ENCODE measurements at places on chromosomes 2 and 18. TPM values are rescaled to one million over a fixed set of nuclear protein-coding genes. Genes with fewer than 3 reads are reported as not detected.
A peak's percentile ranks its signal among the peaks of the same experiment; 100 is the strongest.

DNA sequence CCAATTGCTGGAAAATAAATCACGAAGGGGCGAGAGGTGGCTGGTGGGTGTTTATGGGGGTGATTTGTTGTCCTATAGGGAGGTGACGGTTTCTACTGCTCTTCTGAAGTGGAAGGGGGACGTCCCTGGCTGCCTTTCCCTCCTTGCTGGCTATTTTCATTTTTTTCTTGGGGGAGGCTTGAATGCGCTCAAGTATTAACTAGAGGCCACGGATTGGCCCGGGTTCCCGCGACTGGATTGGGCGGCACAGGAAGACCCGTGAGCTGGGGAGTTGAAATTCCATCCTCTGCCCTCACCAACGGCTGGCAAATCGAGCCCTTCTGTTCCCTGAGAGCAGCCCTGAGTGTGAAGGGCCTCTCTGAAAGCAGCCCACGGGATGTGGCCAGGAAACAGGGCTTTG lies 176.5 kb upstream of the SPRED2 start:
- H3K4me1 ChIP-seq: peaks cover 8% of the 10 kb centered on the region
- H3K36me3 ChIP-seq: no peaks in the 10 kb centered on the region
- H3K4me3 ChIP-seq: no peak overlapping the region
- no peaks in the 10 kb centered on the region for H3K27me3 ChIP-seq

- no peak overlapping the region for H3K4me3 ChIP-seq
- no peak for DNase-seq
- no peaks in the 10 kb centered on the region for H3K36me3 ChIP-seq
- no peaks in the 10 kb centered on the region for H3K27me3 ChIP-seq
- H3K27ac ChIP-seq: no peak overlapping the region
Measured at GRCh38 chr2:5777131-5777535, 84.9 kb downstream of the SOX11 start.

The TP53I3 gene
- total RNA-seq: 81.5 TPM

DNA sequence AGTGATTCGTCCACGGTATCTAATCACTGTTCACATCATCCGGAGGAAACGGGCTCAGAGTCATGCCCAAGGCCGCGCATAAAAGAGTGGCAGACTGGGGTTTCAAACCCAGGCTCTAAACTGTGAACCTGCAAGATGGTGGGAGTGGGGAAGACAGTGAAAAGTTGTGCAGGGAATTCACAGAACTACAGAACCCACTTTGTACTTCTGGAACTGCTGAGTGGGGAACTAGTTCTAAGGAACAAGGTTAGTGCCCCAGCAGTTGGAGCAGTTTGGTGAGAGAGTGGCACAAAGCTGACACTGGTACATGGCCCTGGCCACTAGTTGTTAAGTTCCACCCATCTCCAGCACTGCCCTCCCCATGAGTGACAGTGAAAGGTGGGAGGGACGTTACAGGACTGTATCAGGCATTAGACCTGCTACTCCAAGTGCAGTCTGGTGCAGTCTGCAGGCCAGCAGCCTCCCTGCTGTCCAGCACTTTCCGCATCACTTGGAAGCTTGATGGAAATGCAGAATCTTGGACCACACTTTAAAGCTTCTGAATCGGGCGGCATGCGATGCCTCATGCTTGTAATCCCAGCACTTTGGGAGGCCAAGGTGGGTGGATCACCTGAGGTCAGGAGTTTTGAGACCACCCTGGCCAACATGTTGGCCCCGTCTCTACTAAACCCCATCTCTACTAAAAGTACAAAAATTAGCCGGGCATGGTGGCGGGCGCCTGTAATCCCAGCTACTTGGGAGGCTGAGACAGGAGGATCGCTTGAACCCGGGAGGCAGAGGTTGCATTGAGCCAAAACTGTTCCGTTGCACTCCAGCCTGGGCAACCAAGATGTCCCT lies 47.3 kb downstream of the C2orf42 start:
- peak overlapping the region; percentile 85 for H3K27ac ChIP-seq
- peaks cover 15% of the 10 kb centered on the region for H3K27me3 ChIP-seq
- peak overlapping the region; percentile 21 for H3K4me3 ChIP-seq
- peaks cover 23% of the 10 kb centered on the region for H3K4me1 ChIP-seq
- DNase-seq: no peak

- H3K4me1 ChIP-seq: peaks cover 9% of the 10 kb centered on the region
- no peak overlapping the region for H3K27ac ChIP-seq
- H3K27me3 ChIP-seq: peaks cover 12% of the 10 kb centered on the region
- H3K36me3 ChIP-seq: no peaks in the 10 kb centered on the region
- H3K4me3 ChIP-seq: no peak overlapping the region
- DNase-seq: no peak
Measured at GRCh38 chr2:181459621-181460021, 2.4 kb downstream of the ITGA4 start.

The TRIM43 gene
- not detected for total RNA-seq

GRCh38 chr2:232652505-232652851 lies 19.1 kb downstream of the EFHD1 start:
- DNase-seq: no peak
- H3K27ac ChIP-seq: no peak overlapping the region

DNA sequence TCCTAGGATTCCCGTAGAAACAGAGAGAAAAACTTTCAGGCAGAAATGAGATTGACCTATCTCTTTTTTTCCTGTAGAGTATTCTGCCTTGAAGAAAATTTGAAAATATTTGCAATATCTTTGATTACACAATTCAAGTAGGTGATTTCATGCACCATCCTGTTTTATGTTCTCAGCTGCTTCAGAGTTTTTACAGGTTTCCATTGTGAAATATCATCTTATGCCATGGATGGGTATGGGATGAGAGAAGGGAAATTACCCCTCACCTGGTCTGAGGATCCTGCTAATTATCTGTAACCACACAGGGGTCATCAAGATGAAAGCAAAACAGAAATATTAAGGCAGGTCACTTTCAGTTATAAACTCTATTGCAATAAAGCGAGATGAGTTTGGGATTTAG lies 264.8 kb downstream of the TXNL1 start:
- H3K36me3 ChIP-seq: no peaks in the 10 kb centered on the region
- H3K27me3 ChIP-seq: no peaks in the 10 kb centered on the region
- H3K4me1 ChIP-seq: no peaks in the 10 kb centered on the region
- no peak overlapping the region for H3K4me3 ChIP-seq

DNA sequence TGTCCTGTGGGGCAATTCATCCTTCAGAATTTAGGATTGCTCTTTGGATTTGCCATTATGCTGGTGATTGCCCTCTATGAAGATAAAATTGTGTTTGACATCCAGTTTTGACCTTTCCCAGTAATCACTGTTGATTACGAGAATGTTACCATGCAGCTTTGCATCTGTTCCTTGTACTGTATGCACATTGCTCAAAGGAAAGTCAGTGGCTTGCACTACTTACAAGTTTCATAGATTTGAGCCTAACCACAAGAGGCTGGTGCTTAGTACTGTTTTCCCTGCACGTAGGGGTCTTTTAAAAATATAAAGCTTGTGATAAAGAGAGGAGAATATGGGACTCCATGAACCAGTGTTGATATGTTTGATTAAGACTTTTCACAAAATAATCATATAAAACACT lies 77.9 kb downstream of the SLC39A10 start:
- H3K4me1 ChIP-seq: no peaks in the 10 kb centered on the region
- no peak overlapping the region for H3K27ac ChIP-seq
- H3K4me3 ChIP-seq: no peak overlapping the region
- H3K27me3 ChIP-seq: no peaks in the 10 kb centered on the region
- no peak for DNase-seq

The EN1 gene
- 0.87 TPM for total RNA-seq

- H3K4me3 ChIP-seq: no peak overlapping the region
- peaks cover 12% of the 10 kb centered on the region for H3K4me1 ChIP-seq
- no peak overlapping the region for H3K27ac ChIP-seq
- DNase-seq: no peak
- H3K27me3 ChIP-seq: no peaks in the 10 kb centered on the region
- no peaks in the 10 kb centered on the region for H3K36me3 ChIP-seq
Measured at GRCh38 chr2:157256626-157257025, 879 bp upstream of the GALNT5 start.

The SKOR2 gene
- total RNA-seq: 0.38 TPM

The KIF5C gene
- 50.6 TPM for total RNA-seq

GRCh38 chr2:64999754-65000153 lies 10.6 kb downstream of the SLC1A4 start:
- no peaks in the 10 kb centered on the region for H3K36me3 ChIP-seq
- H3K27ac ChIP-seq: peak overlapping the region; percentile 75
- no peak for DNase-seq

DNA sequence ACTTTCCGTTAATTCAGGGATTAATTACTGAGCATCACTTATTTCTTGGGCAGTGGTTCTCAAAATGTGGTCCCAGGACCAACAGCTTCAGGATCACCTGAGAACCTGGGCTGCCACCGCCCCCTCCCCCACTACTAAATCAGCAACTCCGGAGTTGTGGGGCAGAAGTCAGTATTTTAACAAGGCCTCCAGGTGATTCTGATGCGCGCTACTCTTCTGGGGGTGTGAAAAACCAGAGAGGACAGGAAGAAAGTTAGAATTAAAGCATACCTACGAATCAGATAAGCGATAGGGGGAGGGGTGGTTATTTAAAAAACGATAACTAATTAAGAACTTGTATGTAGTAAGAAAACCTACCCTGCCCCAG lies 319 bp downstream of the ZSCAN30 start:
- peaks cover 7% of the 10 kb centered on the region for H3K36me3 ChIP-seq
- DNase-seq: no peak
- H3K27ac ChIP-seq: peak overlapping the region; percentile 98
- peaks cover 25% of the 10 kb centered on the region for H3K4me1 ChIP-seq
- H3K27me3 ChIP-seq: peaks cover 2% of the 10 kb centered on the region

The DUSP19 gene
- 2.4 TPM for total RNA-seq

DNA sequence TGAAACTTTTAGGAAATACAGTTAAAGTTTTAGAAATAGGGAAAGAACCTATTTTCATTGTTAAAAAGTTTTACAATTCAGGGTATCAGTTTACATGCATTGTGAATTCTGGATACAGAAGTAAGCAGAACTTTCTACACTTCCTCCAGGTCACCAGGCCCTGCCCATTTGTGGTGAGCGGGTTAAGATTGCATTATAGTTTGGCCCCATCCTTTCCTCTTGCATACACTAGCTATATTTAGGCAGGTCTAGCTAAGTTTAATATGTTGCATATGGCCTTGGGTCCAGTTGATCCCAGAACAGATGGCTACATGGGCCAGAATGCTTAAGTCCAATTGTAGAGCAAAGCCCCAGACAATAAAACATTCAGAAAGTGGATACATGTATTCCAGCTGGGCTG lies 4.8 kb downstream of the VWA3B start:
- DNase-seq: no peak
- H3K4me1 ChIP-seq: peaks cover 13% of the 10 kb centered on the region
- no peaks in the 10 kb centered on the region for H3K36me3 ChIP-seq

GRCh38 chr2:32926708-32927084 lies 20.1 kb upstream of the LTBP1 start:
- H3K27me3 ChIP-seq: peaks cover 8% of the 10 kb centered on the region
- peaks cover 4% of the 10 kb centered on the region for H3K36me3 ChIP-seq

GRCh38 chr2:55934337-55934736 lies 10.8 kb upstream of the EFEMP1 start:
- H3K27me3 ChIP-seq: no peaks in the 10 kb centered on the region
- H3K27ac ChIP-seq: no peak overlapping the region
- H3K4me3 ChIP-seq: no peak overlapping the region

- DNase-seq: no peak
- peak overlapping the region; percentile 38 for H3K27ac ChIP-seq
- H3K27me3 ChIP-seq: peaks cover 3% of the 10 kb centered on the region
Measured at GRCh38 chr18:25282282-25282681, 69.7 kb downstream of the ZNF521 start.

- no peaks in the 10 kb centered on the region for H3K27me3 ChIP-seq
- peak overlapping the region; percentile 28 for H3K27ac ChIP-seq
- no peaks in the 10 kb centered on the region for H3K36me3 ChIP-seq
- H3K4me1 ChIP-seq: no peaks in the 10 kb centered on the region
- no peak for DNase-seq
Measured at GRCh38 chr2:8281950-8282857, 399.7 kb upstream of the ID2 start.

The FTCDNL1 gene
- total RNA-seq: 1.0 TPM

DNA sequence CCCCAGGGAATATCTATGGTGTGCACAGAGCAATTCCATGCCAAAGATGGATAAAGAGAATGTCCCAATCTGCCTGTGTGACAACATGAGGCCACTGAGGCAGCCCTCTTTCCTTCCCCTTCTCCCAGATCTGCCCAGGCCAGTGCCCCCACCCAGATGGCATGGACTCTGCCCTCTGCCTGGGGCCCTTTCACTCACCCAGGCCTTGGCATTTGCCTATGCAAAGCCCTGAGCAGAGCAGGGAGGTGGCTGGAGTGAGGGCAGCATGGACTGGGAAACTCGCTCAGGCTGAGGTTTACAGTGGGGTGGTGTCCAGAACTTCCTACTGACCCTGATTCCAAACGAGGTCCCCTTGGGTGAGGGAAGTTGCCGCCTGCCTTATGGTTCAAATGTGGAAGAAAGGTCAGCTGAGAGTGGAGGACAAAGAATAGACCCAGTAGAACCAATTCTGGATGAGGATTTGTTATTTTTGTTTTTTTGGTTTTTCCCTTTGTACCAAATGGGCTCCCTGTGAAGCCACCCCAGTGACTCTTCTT lies 8.9 kb downstream of the SH2D6 start:
- DNase-seq: no peak
- H3K27ac ChIP-seq: no peak overlapping the region
- H3K4me1 ChIP-seq: peaks cover 7% of the 10 kb centered on the region
- no peaks in the 10 kb centered on the region for H3K36me3 ChIP-seq

- H3K4me3 ChIP-seq: no peak overlapping the region
- H3K36me3 ChIP-seq: no peaks in the 10 kb centered on the region
- no peaks in the 10 kb centered on the region for H3K27me3 ChIP-seq
- peaks cover 1% of the 10 kb centered on the region for H3K4me1 ChIP-seq
Measured at GRCh38 chr2:153487448-153487847, 8.9 kb upstream of the RPRM start.

The GCKR gene
- 0.59 TPM for total RNA-seq

- no peak overlapping the region for H3K4me3 ChIP-seq
- H3K4me1 ChIP-seq: peaks cover 36% of the 10 kb centered on the region
- no peaks in the 10 kb centered on the region for H3K27me3 ChIP-seq
- no peak for DNase-seq
- H3K27ac ChIP-seq: no peak overlapping the region
- no peaks in the 10 kb centered on the region for H3K36me3 ChIP-seq
Measured at GRCh38 chr2:207469943-207470729, 59.6 kb upstream of the CREB1 start.

The TMEM17 gene
- total RNA-seq: 1.7 TPM

- no peak for DNase-seq
- peaks cover 4% of the 10 kb centered on the region for H3K27me3 ChIP-seq
- no peak overlapping the region for H3K27ac ChIP-seq
- no peak overlapping the region for H3K4me3 ChIP-seq
Measured at GRCh38 chr2:86344404-86344803, 7.0 kb upstream of the REEP1 start.

DNA sequence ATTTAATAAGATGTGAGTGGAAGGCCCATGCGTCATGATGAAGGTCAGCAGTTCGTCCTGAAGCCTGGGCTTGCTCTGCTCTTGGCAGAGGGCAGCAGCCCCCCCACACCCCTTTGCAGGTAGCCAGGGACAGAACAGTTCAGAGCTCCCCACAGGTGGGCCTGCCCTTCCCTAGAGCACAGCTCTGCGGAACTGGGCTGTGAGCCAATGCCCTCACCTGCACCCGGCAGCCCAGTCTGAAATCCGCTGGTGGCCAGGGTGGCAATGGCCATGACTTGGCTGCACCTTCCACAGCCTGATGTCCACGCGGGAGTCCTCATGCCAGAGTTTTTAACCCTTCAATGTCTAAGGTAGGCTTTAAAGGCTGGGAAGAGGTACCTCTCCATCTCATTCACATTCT lies 136.7 kb downstream of the ACKR3 start:
- no peak for DNase-seq
- no peak overlapping the region for H3K4me3 ChIP-seq
- H3K27me3 ChIP-seq: peaks cover 3% of the 10 kb centered on the region

Measured in endothelial cell (in vitro differentiated cells).